ENCODE measurements at places on chromosomes 6 and 20.

DNA sequence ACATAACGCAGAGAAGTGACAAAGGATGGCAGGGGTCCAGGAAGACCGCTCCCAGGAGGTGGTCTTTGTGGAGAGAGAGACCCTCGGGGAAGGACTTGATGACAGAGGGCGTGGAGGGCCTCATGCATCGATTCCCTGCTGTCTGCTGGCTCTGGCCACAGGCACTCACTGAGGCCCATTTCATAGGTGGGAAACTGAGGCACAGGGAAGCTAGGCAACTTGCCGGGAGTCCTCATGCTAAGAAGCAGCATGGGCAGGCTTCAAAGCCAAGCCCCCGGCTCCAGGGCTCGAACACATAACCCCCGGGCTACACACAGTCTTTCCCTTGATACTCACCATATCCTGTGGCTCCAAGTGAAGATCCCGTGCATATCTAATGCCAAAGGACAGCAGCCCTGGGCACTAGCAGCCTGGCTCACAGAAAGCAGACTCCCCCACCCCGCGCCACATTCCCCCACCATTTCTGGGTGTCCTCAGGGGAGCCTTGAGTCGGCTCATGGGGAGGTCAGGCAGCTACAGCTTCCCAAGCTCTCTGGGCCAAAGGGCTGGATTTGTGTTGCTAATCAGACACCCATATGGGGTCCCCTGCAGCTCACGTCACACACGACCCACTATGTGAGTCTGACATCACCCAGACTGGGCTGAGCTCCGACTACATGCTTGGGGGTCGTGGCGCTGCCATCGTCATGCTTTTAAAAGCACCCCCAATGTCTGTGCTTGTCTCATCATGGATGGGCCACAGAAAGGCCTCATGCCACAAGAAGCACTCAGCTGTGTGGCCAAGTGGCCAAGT lies 130.9 kb upstream of the PMEPA1 start:
- DNase-seq: no peak

GRCh38 chr6:52887910-52888524 lies 21.5 kb downstream of the GSTA3 start:
- no peak for DNase-seq

DNA sequence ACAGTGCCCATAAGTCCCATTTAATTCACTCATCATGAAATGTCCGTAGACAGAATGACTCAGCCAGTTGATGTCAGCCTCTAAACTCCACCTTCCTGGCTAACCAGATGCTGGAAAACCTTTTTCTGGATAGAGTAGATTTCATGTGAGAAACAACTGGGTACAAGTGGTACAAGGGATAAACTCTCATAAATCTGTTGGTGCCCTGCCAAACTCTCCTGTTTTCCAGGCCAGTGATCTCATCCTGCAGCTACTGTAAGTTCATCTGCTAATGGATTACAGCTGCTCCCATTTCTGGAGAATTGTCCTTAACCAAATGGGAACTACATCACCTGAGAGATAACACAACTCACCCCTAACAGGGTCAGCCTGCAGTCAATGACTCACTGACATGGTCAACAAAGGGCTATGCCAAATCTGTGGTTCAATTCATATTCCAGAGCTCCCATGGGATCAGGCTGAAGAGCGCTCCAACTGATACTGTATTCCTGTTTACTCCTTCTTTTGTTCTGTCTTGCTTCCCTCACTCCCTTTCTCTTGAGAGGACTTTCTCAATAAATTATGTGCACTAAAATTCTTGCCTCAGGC lies 210.1 kb upstream of the HDDC2 start:
- DNase-seq: no peak

DNA sequence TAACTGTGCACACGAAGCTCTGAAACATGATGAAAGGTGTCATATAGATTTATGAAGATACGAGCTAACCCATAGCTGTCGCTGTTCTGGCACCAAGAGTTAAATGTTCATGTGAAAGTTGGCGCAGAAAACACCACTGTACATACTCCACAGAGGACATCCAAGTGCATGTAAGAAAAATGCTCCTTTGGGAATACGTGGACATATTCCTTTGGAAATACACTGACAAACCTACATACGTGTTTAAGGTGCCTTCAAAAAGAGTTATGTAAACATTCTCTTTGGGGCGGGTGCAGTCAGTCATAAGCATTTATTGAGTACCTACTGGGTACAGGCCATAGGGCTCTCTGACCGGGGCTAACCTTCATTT lies 723 bp upstream of the ARID1B start:
- no peak for DNase-seq

- DNase-seq: no peak
Measured at GRCh38 chr20:18639501-18639979, 51.7 kb downstream of the DTD1 start.

DNA sequence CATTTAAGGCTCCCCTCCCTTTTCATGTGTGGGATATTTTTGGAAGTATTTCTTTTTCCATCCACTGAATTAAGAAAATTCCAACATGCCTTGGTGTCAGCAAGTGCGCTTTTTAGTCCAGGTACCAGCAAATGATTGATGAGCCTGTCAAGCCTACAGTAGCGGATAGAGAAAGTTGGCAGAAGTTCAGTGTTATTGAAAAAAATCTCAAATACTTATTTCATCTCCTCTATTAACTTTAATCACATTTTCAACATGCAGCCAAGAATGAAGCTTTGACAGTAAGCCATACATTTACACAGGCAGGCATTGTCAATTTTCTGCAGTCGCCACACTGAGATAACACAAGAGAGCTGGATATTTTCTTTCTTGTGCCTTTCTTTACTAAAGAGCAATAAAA lies 50.4 kb downstream of the BLOC1S5 start:
- DNase-seq: no peak

DNA sequence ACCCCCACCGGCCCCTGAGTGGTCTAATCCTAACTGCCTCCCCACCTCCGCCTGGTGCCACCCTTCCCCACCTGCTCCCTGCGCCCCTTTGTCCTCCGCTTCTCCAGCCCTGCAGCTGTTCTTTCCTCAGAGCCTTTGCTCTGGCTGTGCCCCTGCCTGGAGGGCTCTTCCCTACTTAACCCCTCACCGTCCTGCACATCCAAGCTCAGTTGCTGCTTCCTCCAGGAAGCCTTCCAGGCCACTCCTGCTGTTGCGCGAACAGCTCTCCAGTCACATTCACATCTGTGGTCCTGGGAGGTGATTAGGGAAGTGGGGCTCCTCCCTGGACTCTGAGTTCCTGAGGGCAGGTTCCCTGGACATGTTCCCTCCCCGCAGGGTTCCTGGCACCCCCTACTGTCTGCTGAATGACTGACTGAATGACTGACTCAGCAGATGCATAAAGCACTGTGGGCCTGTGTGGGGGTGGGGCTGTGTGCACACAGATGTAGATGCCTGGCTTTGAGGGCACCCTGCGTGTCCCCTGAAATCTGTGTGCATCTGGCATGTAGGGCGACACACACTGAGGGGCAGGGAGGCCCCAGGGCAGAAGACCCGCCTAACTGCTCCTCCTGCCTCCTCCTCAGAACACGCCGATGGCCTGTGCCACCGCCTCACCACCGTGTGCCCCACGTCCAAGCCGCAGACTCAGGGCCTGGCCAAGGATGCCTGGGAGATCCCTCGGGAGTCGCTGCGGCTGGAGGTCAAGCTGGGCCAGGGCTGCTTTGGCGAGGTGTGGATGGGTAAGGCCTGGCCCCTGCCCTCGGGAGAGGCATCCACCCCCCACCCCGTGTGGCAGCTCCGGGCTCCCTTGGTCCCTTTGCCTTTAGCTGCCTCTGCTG lies 51.4 kb downstream of the SRC start:
- DNase-seq: no peak

GRCh38 chr20:41178495-41178894 lies 41.2 kb downstream of the PLCG1 start:
- no peak for DNase-seq

GRCh38 chr20:21632031-21632734 lies 73.3 kb upstream of the PAX1 start:
- no peak for DNase-seq

- no peak for DNase-seq
Measured at GRCh38 chr6:35724059-35724458, 12.8 kb upstream of the ARMC12 start.

DNA sequence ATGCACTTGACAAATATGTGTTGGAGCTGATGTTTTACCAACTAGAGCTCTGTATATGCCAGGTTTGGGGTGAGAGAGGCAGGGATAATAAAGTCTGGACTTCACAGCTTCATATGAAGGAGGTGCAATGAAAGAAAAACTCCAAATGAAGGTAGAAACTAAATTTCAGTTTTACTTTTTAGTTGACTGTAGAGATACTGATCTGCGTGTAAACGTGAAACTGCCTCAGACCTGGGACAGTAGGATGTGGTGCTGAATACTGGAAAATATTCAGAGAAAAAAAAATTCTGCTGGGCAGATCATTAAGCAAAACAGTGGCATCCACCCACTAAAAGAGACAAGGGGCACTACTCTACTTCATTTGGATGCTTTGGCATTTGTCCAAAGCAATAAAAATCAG lies 94.5 kb downstream of the BACH2 start:
- no peak for DNase-seq

DNA sequence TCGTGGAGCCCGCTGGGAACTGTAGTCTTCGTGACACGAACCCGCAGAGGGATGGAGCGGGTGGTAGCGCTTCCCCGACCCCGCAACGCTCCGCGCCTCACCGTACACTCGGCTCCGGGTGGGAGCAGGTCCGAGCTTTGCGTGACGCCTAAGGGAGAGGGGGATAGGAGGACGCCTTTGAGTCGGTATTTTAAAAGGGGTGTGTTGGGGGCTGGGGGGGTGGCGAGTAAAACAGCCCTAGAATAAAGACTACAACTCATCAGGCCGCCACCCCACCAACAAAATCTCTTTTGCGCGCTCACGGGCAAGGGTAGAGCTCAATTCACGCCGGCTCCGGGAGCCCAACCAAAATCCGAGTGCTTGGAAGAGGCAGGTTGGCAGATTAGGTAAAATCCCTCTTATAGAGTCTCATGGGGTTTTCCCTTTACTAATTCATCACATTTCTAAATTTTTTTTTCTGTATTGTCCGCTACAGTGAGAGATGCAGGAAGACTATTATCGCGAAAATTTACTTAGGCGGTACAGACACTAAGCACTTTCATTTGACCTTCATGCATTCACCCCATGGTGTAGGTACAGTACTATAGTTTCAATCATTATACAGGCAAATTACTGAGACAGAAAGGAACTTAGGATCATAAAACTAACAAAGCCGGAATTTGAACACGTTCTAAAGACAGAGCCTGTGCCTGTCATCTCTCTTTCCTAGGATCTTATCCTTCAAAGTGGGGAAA lies 706 bp upstream of the SNX14 start:
- no peak for DNase-seq

GRCh38 chr20:2416541-2417212 lies 36.0 kb downstream of the TGM6 start:
- DNase-seq: no peak

DNA sequence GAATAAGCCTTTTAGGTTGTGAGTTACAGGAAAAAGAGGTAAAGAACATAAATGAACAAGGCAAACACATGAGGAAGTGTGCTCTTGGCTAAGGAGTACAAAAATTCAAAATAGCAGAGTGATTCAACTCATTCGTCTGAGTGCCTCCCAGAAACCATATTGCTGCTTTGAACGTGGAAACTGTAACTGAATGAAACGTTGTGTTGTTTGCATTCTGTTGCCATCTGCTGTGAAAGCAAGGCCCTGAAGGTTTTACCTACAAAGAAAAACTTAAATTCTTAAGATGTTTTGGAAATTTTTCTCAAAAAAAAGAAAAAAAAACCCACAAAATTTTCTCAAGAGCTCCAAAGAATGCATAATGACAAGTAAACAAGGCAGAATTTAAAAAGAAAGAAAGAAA lies 375.4 kb upstream of the HS3ST5 start:
- no peak for DNase-seq

Data from GDM1 (cell line).